ENCODE measurements at places on chromosomes 13 and 19.

DNA sequence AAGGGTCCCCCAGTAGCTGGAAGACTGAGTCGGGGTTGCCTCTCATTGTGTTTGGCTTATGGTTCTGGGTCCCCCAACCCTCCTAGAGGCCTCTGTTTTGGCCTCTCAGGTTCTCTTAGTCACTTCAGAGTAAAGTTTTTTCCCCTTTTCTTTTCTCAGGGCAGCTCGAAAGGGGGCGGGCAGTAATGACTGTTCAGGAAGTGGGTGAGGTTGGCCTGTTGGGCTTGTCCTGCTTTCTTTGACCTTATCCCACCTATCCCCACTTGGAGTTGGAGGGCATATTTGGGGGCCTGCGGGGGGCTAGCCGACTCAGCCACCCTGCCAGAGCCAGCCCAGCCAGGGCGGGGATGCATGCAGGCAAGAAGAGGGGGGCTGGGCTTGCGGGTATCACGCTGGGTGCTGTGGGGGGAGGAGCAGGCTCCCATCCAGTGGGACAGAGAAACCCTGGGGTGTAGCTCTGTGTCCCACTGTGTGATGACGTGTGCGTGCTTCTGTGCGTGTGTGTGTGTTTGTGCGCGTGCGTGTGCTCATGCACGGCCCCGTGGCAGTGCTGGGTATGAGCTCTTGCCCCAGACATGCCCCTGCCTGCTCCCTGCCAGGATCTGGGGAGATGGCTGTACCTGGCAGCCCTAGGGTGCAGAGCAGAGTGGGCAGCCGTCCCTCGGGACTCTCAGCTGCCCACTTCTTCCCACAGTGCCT, 1.4 kb downstream of the CIC start:
- peak; percentile 72 for DNase-seq

DNA sequence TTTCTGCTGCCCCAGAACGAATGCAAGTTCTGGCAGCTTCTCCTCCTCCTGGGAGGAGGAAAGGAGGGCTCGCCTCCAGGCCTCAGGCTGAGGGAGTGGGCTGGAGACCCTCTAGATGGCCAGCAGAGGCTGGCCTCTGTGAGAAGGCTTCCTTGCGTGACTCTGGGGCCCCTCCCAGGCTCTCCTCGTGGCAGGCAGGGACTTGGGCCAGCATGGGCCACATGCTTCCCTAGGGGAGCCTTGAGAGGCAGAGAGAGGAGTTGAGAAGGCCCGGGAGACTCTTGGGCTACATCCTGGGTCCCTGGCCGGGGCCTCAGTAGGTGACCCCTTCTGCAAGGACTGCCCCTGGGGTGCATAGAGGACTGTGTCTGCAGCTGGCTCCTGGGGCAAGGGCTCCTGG, 25.9 kb downstream of the LYL1 start:
- no peak for DNase-seq

DNA sequence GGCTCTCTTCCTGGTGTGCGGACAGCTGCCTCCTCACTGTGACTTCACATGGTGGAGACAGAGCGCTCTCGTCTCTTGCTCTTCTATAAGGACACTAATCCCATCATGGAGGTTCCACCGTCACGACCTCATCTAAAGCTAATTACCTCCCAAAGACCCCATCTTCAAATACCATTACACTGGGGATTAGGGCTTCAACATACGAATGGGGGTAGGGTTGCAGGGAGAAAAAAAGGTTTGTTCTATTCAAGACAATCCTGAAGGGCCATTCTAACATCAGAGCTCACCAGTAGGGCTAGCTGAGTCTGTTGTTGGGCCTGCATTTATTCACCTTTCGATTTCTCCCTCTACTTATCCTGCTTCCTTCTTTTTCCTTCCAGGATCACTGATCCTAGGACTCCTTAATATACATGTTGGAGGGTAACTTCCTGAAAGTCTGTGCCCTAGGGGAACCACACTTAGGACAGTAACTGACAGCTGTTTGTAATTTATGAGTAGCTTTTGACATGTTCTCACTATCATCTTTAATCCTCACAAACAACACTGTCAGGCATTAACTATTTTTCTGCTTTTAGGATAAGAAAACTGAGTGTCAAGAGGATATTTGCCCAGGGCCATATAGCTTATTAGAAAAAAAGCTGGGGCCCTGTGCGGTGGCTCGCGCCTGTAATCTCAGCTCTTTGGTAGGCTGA, 18.8 kb upstream of the GTF2F2 start:
- DNase-seq, result no peak

DNA sequence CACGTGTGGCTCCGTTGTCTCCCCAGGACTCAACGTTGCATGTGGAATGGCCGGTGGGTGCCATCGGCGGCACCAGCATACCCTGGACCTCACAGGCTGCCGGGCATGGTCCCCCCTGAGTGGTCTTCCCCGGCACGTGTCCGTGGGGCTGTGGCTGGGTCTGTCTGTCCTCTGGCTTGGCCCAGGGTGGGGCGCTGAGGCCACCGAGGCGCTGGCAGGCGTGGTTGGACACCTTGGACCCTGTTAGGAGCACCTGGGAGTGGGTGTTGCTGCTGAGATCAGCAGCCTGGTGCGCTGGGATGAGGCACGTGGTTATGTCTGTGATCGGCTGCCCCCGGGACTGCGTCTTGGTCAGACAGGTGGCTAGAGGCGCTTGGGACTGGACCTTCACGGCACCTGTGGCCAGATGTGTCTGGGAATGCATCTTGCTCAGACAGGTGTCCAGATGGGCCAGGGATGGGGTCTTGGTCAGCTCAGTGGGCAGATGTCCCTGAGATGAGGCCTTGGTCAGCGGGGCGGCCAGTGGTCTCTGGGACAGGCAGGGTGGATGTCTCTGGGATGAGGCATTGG, 9.2 kb downstream of the IQCN start:
- DNase-seq, result no peak
